SK-MEL-5 (cell line): ENCODE measurements at places on chromosomes 7 and 10. TPM values are rescaled to one million over a fixed set of nuclear protein-coding genes. Genes with fewer than 3 reads are reported as not detected.

Gene SLC29A4
- 8.8 and 9.4 TPM in 2 replicates for total RNA-seq

Gene ZCWPW1
- total RNA-seq: 4.5 and 4.7 TPM in 2 replicates

Gene CYP2C19
- not detected in 2 replicates for total RNA-seq

Gene LAMB4
- 0.11 and 0.32 TPM in 2 replicates for total RNA-seq

Gene TMEM140
- 18.3 and 21.2 TPM in 2 replicates for total RNA-seq

Gene NAT16
- total RNA-seq: 1.5 and 3.9 TPM in 2 replicates

Gene UPK3BL1
- 5.6 and 7.8 TPM in 2 replicates for total RNA-seq

Gene DNAH11
- total RNA-seq: 0.40 and 1.7 TPM in 2 replicates

Gene URGCP
- 39.3 and 44.3 TPM in 2 replicates for total RNA-seq

Gene ACSM6
- total RNA-seq: not detected in 2 replicates

Gene NPFFR1
- not detected in 2 replicates for total RNA-seq

Gene DHTKD1
- 17.8 and 18.1 TPM in 2 replicates for total RNA-seq

Gene FBXL13
- 3.2 and 3.4 TPM in 2 replicates for total RNA-seq

Gene PKD1L1
- 0.51 and 0.58 TPM in 2 replicates for total RNA-seq

Gene TAS2R3
- 0.40 and 0.87 TPM in 2 replicates for total RNA-seq

Gene OR6V1
- not detected in 2 replicates for total RNA-seq

Gene EEPD1
- total RNA-seq: 28.5 and 36.7 TPM in 2 replicates

Gene GSTO2
- 0.90 and 1.2 TPM in 2 replicates for total RNA-seq

Gene INPP5F
- 145 and 158 TPM in 2 replicates for total RNA-seq

Gene CYP3A4
- total RNA-seq: not detected in 2 replicates

Gene ARHGAP21
- 55.4 and 64.9 TPM in 2 replicates for total RNA-seq

Gene ASAH2
- total RNA-seq: 0.37 and 1.1 TPM in 2 replicates

Gene STEAP4
- not detected in 2 replicates for total RNA-seq

Gene UCMA
- total RNA-seq: not detected in 2 replicates

Gene INMT
- total RNA-seq: not detected in 2 replicates

Gene ETV1
- total RNA-seq: 34.6 and 39.8 TPM in 2 replicates

Gene UTF1
- not detected in 2 replicates for total RNA-seq

Gene GOLGA7B
- 14.9 and 15.8 TPM in 2 replicates for total RNA-seq

Gene INSYN2A
- not detected in 2 replicates for total RNA-seq

Gene SPOCK2
- 0.05 and 0.24 TPM in 2 replicates for total RNA-seq

Gene BMPR1A
- 25.2 and 31.6 TPM in 2 replicates for total RNA-seq

Gene ZNF365
- total RNA-seq: 1.0 and 1.6 TPM in 2 replicates

Gene GIMAP4
- not detected in 2 replicates for total RNA-seq

Gene TMEM270
- not detected in 2 replicates for total RNA-seq

Gene GIMAP8
- not detected in 2 replicates for total RNA-seq

Gene MMD2
- not detected in 2 replicates for total RNA-seq

Gene CASP2
- 11.8 and 14.4 TPM in 2 replicates for total RNA-seq

Gene PNLIP
- total RNA-seq: not detected in 2 replicates

Gene ASZ1
- total RNA-seq: 1.0 and 1.3 TPM in 2 replicates

Gene CYP2W1
- total RNA-seq: not detected in 2 replicates

Gene GSTO1
- 460 and 588 TPM in 2 replicates for total RNA-seq

Gene AGAP6
- total RNA-seq: 3.2 and 3.4 TPM in 2 replicates

Gene CALHM1
- total RNA-seq: not detected in 2 replicates

Gene SLC18A2
- total RNA-seq: 0.11 TPM in 1 of 2 replicates, not detected in the other

Gene GALNT17
- total RNA-seq: 0.03 TPM in 1 of 2 replicates, not detected in the other
